Renal pelvis (tissue), 12 donors: ENCODE measurements at places on chromosomes 11 and 22. TPM values are rescaled to one million over a fixed set of nuclear protein-coding genes. Genes with fewer than 3 reads are reported as not detected.

The GSTT2B gene
- polyA plus RNA-seq, result 14.8 TPM

The OR5P2 gene
- polyA plus RNA-seq, result not detected

The SLC22A6 gene
- polyA plus RNA-seq, result 25.1 TPM

The PRDM11 gene
- polyA plus RNA-seq, result 25.9 TPM

The SGSM1 gene
- polyA plus RNA-seq, result 2.4 TPM

The KBTBD3 gene
- polyA plus RNA-seq, result 10.5 TPM

The APLNR gene
- 96.0 TPM for polyA plus RNA-seq

The GDPD5 gene
- 13.6 TPM for polyA plus RNA-seq

The CECR2 gene
- polyA plus RNA-seq, result 23.0 TPM

The C11orf91 gene
- polyA plus RNA-seq, result not detected

The KREMEN1 gene
- 24.9 TPM for polyA plus RNA-seq

The RIBC2 gene
- polyA plus RNA-seq, result 7.0 TPM

The KCNE3 gene
- 29.0 TPM for polyA plus RNA-seq

The RAB3IL1 gene
- polyA plus RNA-seq, result 24.2 TPM
